ENCODE measurements at places on chromosomes 5 and 9.

GRCh38 chr9:119216651-119217331, 152.4 kb downstream of the BRINP1 start:
- peak; percentile 9 for DNase-seq

DNA sequence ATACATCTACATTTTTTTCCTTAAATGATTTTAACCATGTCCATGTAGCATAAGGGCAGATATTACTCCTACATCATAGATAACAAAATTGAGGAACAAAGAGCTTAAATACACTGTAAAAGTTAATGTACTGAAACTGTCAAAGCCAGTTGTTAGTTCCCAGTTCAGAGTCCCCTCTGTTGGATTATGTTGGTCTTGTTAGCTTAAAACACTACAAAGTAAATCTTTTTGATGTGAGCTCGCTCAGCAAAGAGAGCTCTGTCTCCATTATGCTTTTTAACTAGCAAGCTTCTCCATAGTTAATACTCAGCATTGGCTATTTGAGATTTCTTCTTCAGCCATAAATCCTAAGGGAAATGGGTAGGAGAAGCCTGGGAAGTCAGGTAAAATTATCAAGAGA, 149.1 kb downstream of the ADAMTS6 start:
- DNase-seq = no peak

DNA sequence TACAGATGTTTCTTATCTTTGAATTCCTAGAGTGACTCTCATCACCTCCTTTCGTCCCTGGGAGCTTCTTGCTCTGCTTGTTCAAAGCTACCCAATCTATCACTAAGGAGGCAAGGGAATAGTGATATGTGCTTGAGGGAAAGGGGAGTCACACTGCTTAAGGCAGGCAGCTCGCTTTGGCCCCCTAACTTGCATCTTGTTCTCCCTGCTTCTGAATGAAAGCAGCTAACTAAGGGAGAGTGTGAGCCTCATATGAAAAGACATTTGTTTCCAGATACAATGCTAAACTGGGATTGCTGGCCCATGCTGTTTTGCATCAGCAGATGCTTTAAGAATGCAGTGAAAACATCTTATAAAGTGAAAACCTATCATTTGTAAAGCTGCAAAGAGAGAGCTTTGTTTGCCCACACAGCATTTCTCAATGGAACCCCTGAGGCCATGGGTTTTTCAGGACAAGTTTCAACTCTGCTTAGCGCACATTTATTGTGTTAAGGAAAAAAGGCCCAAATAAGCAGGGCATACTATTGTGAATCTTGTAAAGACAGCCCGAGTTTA, 367.9 kb upstream of the ADAMTSL1 start:
- no peak for DNase-seq

- no peak for DNase-seq
These were observed 3.5 kb downstream of the DNLZ start for GRCh38 chr9:136359774-136360718.

DNA sequence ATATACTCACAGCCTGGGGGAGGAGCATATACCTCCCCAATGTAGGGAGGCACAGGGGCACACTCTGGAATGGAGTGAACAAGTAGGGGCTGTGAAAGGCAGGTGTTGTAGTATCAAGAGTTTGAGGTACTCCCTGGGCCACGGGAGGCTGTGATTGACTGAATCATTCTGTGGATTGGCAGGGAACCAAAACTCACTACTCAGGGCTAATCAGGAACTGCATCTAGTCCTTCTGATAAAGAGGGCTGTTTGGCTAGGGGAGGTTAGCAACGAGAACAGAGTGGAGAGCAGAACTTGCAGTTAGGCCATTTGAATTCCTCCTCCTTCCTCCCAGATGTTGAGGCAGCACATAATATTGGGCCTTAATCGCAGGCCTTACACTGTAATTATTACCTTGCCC, 369.2 kb upstream of the MPDZ start:
- no peak for DNase-seq

DNA sequence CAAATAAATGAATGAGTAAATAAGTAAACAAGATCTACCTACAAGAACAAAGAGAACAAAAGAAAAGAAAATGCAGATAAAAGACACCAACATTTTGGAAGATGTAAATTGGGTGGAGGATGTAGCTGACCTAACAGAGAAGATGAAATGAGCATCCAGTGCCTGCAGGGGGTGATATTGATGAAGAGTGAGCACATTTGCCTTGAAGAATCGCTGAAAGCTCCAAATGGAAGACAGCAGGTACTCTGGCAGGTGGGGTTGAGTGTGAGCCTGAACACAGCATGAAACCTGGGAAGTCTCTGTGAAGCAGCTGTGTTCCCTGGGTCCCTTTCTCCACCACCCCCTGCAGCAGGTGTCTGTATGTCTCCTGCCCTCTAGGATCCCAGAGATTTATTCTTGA, 125.6 kb downstream of the NXNL2 start:
- DNase-seq = no peak

DNA sequence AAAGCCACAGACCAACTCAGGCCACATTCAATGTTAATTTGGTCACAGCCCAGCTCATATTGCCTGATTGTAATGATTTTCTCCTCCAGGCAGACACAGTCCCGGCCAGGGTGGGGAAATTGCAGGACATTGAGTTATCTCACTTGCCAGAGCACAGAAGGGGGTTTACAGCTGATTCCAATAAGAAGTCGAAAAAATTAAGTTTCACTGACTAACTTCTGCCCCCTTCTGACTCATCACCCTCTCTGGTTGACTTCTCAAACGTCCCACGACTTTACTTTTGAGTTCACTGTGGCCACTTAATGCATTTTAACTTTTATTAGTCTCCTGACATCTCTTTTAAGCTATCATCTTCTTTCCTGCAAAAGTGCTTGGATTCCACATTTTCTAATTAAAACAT, 321.4 kb upstream of the WWC1 start:
- DNase-seq = no peak

GRCh38 chr5:94992325-94992724, 292.6 kb downstream of the MCTP1 start:
- DNase-seq = no peak

- DNase-seq = no peak
These were observed 72.3 kb upstream of the SYK start for GRCh38 chr9:90729351-90729750.

GRCh38 chr9:5264219-5264595, 33.0 kb downstream of the INSL4 start:
- DNase-seq = no peak

DNA sequence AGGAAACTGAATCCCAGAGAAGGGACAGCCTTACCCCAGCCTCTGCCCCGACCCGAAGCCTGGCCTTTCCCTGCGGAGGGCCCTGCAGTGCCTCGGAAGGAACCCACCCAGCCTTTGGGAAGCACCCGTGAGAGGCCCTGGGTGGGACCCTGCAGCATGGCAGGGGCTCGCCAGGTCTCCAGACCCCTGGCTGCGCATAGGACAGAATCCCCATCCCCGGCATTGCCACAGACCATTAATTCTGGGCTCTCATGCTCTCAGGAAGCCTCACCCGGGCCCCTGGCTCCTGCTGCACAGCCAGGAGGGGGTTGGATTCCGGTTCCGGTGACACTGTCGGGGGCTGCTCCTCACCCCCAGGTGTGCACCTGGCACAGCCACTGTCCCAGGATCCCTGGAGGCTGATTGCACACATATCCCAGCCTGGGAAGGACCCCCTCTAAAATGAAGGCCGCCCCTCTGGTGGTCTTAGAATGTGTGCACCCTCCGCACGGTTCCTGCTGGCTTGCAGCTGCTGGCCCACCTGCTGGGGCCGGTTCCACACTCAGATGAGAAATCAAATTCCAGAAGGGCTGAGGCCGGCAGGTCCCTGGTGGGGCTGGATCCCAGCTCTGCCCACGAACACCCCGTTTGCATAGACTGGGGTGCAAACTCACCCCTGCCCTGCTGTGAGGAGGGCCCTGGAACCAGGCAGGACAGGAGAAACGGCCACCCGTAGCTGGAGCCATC, 4.7 kb downstream of the EGFL7 start:
- no peak for DNase-seq

DNA sequence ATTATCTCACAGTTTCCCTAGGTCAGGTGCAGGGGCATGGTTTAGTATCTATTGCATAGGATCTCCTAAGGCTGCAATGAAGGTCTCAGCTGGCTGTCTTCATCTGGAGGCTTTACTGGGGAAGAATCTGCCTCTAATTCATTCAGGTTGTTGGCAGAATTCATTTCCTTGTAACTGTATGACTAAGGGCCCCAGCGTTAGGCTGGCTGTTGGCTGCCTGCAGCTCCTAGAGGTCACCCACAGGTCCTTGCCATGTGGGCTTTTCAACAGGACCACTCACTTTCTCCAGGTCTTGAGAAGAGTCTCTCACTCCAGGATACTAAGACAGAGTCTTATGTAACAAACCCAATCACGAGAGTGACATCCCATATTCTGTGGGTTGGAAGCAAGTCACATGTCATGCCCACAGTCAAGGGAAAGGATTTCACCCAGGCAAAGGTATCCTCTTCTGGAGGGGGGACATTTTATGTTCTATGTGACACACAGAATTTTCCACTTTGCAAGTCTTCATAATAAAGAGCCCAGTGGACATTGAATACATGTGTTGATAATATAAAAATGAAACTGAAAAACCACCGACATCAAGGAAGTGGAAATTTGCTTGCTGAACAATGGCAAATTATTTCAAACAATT, 38.2 kb downstream of the HMHB1 start:
- DNase-seq = no peak

- DNase-seq = no peak
These were observed 351.7 kb downstream of the CWC27 start for GRCh38 chr5:65120371-65120967.

GRCh38 chr5:105754056-105754455, 1916.7 kb downstream of the EFNA5 start:
- no peak for DNase-seq

- no peak for DNase-seq
These were observed 85.7 kb upstream of the ARRDC3 start for GRCh38 chr5:91468651-91469422.

- no peak for DNase-seq
These were observed 254.8 kb downstream of the ADGRV1 start for GRCh38 chr5:90813392-90813791.

DNA sequence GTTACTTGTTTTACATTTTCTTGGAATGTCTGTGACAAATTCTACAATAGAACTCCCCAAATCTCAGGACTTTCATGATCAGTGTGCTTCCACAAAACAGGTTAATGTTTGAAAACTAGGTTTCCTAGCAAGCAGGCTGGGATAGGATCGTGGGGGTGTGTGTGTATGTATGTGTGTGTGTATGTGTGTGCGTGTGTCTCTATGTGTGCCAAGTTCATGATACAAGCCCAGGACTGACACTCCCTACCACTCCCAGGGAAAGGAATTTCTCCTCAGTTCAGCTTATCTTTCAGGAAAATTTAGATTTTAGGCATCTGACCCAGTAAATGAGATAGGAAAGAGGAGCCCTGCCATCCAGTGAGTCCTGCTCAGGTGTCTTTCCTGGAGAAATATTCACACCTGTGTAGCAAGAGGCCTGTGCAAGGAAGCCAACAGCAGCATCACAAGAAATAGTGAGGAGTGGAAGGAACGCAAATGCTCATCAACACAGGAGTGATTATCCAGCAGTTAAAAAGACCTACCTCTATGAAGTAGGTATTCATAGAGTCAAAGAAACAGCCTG, 13.8 kb upstream of the ABLIM3 start:
- DNase-seq = no peak

- DNase-seq = no peak
These were observed 1.6 kb downstream of the CCNJL start for GRCh38 chr5:160310552-160311295.

DNA sequence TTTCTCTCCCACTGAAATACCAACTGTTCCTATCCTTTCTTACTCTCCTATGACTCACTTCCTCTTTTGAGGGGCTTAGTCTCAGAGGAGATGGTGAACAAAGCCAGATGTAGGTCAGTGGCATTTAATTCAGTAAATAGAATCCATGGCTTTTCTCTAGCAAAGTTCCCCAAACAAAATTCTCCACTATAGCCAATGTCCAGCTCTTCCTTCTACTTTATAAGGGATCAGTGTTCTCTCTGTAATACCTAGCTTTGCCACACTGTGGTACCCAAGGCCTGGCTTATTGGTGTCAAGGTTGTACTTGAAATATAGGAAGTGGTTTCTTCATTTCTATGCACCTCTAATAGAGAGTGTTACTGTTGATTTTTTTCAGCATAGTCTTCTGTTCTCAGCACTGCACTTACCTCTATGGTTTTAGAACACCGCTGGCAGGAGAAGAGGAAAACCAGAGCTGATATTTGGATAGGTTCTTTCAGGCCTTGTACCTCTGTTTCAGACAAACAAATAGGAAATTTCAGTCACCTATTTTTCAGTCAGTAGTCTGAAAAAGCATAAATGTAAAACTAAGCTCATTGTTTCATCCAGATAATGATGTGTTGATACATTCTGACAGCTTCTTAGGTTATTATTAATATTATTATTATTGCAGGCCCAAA, 40.6 kb upstream of the ITGA2 start:
- peak; percentile 68 for DNase-seq

- DNase-seq = no peak
These were observed 56.7 kb downstream of the DAPK1 start for GRCh38 chr9:87554171-87554910.

GRCh38 chr5:84239494-84239893, 145.2 kb downstream of the EDIL3 start:
- DNase-seq = no peak

DNA sequence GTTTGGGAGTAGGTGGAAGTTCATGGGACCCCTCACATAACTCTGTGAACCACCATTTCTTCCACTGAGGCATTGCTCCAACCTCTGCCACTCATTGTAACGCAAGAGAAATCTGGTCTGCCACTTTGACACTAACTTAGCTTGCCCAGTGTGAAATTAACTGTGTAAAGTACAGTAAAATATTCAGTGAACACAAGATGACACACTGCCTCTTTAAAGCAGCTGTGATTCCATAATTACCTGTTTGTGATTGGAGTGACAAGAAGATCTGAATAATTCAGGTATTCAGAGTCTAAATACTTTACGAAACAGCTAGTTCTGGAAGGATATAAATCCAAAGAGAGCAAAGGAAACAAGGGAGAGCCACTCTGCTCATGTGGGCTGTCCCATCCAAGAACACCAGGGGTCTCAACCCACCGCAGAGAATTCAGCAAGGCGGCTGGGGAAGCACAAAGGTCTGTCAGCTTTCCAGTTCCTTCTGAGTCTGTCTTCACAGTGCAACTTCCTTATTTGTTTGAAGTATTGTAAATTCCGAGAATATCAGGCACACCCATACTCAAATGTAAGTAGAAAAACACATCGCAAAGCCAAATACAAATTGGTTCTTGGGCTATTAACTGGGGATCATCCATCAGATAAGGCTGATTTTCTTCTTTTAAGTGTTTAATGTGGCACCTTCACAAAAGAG, 86.9 kb downstream of the GNAQ start:
- DNase-seq = peak; percentile 37

GRCh38 chr9:129714511-129715061, 38.3 kb downstream of the PTGES start:
- DNase-seq = no peak

GRCh38 chr5:144121577-144121976, 48.9 kb downstream of the YIPF5 start:
- no peak for DNase-seq

DNA sequence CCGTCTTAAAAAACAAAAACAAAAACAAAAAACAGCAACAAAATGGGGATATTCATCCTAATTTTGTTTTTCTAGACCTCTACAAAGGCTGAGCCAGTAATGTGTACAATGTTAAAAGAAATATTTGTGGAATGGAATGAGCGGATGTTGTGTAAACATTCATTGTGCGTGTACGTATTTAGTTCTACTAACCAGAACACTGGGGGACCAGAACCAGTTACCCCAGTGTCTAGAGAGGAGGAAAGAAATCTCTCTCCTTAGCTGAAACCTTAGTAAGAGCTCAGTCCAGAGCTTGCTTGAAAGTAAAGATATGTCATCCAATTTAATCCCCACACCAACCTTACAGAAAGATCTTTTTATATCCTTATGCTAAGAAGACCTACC, 106.7 kb upstream of the CPEB4 start:
- no peak for DNase-seq
